Testis (tissue), 5 donors: ENCODE measurements at places on chromosomes 3 and 15. TPM values are rescaled to one million over a fixed set of nuclear protein-coding genes. Genes with fewer than 3 reads are reported as not detected.

TNFSF10 gene
- total RNA-seq, result 4.3 TPM

ELL3 gene
- total RNA-seq, result 18.6 TPM

GRCh38 chr3:58996730-58997129 lies 53.1 kb downstream of the CFAP20DC start:
- no peak for DNase-seq

GRCh38 chr15:46701896-46702295 lies 1015.4 kb upstream of the SEMA6D start:
- DNase-seq, result no peak

DNA sequence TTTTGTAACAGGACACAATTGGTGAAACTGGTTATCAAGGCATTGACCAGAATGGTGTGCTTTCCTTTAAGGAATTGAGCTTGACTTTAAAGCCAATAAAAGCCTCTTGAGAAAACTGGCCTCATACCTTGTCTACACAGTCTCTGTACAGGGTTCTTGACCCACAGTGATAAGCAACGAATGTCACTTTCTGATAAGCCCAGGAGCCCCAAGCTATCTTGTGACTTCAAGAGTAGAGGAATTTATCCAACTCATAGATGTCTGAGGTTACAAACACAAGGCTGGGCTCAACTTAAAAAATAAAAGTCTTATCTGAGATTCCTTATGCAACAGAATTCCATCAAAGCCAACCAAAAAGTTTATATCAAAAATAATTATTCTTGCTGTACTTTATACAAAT lies 212.1 kb downstream of the GBE1 start:
- no peak for DNase-seq

DNA sequence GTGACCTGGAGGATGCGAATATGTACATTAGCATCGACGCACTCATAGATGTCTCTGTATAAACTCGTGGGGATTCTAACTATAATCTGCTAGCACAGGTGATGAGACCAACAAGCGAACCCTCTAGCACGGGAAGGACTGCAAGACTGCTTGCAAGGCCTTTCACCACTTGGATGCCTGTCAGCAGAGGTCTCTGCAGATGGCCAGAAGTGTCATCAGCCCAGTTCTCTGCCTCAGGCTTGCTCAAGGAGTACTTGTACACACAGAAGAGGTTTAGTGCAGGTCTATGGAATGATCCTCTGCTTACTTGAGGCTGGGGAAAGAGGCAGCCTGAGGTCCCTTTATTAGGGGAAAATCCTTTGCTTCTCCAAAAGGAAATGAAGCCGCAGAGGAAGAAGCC lies 48.1 kb downstream of the EDEM1 start:
- DNase-seq, result no peak

NR2E3 gene
- 4.8 TPM for total RNA-seq
